ENCODE measurements at places on chromosomes 13 and 19.

DNA sequence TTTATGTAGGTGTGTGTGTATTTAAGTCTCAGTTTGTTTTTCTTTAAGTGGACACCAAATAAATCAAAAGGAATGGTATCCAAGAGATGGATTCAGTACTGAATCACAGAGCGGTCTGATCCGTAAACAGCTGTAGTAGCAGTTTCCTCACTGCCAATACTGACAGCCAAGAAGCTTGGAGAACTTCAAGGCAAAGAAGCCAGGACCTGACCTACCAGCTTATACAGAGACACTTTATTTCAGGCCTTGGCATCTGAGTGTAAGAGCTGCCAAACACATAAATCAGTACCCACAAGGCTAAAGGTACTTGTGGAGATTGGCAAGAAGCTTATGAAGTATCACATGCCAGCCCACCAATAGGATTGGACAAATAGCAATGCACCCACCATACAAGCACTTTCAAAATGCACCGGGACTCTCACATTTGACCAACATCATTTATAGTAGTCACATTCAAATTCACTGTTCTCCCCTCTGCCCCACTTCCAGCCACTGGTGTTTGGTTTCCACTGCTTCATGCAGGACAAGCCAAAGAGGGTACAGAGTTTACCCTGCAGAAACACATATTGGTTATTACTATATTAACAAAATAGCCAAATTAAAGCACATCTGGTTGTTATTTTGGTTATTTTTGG is 357.9 kb downstream of the KLF12 start:
- no peak for DNase-seq

DNA sequence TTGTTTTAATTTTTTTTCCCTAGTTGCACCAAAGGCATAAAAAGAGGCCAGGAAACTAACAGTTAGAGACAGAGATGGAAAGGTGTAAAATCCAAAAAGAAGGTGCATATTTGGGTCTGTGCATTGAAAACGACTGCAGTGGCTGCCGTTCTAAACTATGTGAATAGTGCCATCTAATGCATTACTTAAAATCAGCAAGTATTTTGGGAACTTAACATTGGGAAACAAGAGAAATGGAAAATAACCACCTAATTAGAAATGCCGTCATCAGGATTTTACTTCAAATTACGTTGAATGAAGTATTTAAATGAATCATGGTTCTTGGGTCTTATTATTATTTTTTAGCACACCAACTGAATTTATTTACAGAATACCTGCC is 189.5 kb upstream of the MIR17HG start:
- no peak for DNase-seq

DNA sequence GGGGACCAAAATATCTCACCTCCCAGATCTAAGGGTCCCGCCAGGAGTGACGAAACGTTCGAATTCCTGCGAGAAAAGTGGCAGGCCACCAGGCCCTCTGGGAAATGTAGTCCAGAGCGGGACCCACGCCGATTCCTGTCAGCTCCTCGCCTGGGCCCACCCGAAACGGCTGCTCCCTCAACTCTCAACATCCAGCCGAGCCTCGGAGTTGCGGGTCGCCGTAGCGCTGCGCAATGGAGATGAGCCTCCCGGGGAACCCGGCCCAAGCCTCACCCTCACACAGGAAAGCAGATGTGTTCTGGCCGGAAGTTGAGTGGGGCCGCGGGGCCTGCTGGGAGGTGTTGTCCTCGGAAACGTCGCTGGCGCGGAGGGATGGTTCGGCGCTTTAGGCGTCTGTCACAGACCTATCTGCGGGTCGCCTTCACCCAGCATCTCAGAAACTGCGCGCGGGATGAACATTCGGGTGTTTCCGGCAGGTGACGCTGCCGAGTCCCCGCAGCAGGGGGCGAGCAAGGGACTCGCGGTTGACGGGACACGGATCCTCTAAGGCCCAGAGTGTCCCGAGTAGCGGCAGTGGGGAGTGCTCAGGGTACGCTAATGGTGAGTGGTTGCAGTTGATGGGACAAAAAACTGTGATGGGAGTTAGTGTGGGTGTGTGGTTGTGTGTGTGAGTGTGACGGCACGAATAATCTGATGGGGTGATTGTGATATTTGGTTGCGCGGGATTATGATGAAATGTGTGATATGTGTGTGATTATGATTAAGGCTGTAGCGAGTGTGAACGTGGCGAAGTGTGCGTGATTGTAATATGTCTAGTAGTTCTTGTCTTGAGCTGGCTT is at the start of the genes ZNF568 and ZNF829:
Gene ZNF568, plus strand, starts transcription at position 341 of the 839 bp plus-strand sequence. CDS start 6,439 bp downstream, outside the sequence.
Gene ZNF829, minus strand, starts transcription at position 300 of the 839 bp plus-strand sequence. CDS start 1,124 bp downstream, outside the sequence.
- DNase-seq = peak; percentile 97

DNA sequence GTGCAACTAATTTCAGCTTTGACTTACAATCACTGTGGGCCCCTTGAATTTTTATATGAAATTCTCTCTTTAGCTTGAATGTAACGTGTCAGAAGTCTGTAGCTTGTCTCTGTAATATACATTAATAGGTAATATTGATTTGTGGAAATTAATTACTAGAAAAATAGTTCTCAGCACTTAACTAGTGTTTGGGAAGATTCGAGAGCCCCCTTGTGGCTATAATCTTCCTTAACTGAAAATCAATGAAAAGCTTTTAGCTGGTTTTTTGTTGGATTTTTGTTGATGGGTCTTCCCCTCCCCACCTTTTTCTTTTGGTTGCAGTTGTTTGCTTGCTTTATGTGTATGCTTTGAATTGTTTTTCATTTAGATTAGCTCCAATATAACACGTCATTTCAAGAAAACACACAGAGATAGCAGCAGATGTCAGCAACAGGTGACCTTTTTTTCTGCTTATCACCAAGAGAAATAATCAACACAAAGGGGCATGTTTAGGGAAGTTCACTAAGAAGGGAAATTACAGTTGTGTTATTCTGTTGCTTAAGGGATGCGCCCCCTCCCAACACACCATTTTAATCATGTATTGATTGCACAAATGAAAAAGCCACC is 176.8 kb downstream of the OXGR1 start:
- no peak for DNase-seq

GRCh38 chr13:98691360-98691759 is 61.1 kb downstream of the SLC15A1 start:
- DNase-seq = no peak

DNA sequence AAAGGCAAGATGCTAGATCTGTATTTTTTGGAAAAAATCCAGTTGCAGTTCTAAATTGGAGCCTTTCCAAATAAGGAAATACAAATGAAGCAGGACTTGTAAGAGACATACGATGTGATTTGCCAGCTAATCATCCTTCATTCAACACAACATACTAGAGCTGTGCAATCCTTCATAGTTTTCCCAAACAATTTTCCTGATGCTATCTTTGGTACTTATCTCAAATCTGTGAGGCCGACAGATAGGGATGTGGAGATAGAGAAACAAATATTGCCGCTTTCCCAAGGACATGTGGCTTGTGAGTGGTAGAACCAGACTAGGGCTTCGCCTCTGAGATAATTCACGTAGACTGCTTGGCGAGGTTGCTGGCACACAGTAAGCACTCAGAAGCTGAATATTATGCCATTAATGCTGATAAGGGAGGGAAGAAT is 176.6 kb downstream of the LMO7 start:
- DNase-seq = no peak

DNA sequence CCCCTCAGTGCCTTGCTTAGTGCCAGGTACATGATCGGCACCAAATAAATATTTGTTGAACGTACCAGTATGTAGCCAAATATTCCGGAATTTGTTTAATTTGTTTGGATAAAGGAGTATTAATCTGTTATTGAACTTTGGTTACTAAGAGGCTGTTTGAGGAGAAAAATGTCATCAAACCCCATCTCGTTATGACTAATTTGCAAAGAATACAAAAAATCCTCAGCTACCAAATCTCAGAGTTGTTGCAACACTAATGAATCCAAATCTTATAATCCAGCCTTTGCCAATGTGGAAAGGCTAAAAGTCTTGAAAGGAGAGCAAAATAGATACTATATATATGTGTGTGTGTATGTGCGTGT is 79.5 kb downstream of the KLF5 start:
- DNase-seq = no peak

- DNase-seq = no peak
These were observed 241.3 kb upstream of the IRS2 start for GRCh38 chr13:110027470-110028240.

DNA sequence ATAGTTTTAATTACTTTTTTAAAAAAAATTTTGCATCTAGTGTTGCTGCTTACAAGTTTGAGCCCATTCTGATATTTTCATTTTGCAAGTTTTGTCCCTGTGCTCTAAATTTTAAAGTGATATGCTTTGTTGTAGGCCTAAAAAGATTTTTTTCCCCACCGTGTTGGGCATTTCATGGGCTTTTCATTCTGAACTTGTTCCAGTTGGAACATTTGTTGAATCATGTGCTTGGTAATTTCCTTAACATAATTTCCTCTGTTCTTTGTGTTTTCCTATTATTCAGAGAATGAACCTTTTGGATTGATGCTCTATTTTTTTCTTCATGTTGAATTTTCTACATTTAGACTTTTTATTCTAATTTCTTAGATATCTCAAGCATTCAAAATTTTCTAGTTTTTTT is 206.4 kb upstream of the SPRY2 start:
- DNase-seq = no peak

DNA sequence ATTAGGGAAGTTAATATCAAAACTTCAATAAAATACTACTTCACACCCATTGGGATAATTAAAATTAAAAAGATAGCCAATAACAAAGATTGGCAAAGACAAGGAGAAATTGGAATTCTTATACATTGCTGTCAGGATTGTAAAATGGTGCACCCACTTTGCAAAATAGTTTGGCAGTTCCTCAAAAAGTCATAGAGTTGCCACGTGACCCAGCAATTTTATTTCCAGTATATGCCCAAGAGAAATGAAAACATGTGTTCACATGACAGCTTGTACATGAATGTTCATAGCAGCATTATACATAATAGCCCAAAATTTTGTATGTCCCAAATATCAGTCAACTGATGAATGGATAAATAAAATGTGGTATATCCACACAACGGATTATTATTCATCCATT is 3.3 kb downstream of the MBD3L1 start:
- no peak for DNase-seq

DNA sequence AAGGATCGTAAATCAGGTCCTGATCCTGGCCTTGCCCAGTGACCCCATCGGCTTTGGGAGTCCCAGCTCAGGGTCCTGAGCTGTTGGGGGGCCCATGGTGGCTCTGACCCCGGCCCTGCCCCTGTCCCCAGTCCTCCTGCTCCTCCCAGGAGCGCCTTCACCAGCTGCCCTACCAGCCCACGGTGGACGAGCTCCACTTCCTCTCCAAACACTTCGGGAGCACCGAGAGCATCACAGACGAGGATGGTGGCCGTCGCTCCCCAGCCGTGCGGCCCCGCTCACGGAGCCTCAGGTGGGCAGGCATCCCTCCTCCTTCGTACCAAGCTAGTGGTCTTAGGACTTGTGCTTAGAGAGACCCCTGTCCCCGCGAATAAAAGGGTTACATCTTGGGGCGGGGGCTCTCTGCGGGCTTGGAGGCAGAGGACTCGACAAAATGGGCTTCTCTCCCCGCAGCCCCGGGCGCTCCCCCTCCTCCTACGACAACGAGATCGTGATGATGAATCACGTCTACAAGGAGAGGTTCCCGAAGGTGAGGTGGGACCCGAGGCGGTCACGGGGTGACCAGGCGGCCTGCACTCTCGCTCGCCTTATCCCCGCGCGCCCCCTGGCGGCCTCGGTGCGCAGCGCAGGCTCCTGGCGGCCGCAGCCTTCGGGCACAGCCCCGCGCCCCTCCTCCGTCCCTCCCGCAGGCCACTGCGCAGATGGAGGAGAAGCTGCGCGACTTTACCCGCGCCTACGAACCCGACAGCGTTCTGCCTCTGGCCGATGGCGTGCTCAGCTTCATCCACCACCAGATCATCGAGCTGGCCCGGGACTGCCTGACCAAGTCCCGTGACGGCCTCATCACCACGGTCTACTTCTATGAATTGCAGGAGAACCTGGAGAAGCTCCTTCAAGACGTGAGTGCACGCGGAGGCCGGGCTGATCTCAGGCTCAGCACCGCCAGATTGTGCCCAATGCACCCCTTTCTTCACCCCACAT is 9.1 kb downstream of the MAST1 start:
- DNase-seq = peak; percentile 91

DNA sequence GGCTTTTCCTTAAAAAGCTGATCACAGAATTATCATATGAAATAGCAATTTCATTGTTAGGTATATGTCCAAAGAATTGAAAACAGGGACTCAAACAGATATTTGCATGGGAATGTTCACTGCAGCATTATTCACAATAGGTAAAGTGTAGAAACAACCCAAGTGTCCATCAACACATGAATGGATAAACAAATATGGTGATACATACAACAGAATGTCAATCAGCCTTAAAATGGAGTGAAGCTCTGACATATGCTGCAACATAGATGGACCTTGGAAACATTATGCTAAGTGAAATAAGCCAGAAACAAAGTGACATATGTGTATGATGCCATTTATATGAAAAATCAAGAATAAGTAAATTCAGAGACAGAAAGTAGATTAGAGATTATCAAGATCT is 6.1 kb upstream of the CEACAM1 start:
- no peak for DNase-seq

DNA sequence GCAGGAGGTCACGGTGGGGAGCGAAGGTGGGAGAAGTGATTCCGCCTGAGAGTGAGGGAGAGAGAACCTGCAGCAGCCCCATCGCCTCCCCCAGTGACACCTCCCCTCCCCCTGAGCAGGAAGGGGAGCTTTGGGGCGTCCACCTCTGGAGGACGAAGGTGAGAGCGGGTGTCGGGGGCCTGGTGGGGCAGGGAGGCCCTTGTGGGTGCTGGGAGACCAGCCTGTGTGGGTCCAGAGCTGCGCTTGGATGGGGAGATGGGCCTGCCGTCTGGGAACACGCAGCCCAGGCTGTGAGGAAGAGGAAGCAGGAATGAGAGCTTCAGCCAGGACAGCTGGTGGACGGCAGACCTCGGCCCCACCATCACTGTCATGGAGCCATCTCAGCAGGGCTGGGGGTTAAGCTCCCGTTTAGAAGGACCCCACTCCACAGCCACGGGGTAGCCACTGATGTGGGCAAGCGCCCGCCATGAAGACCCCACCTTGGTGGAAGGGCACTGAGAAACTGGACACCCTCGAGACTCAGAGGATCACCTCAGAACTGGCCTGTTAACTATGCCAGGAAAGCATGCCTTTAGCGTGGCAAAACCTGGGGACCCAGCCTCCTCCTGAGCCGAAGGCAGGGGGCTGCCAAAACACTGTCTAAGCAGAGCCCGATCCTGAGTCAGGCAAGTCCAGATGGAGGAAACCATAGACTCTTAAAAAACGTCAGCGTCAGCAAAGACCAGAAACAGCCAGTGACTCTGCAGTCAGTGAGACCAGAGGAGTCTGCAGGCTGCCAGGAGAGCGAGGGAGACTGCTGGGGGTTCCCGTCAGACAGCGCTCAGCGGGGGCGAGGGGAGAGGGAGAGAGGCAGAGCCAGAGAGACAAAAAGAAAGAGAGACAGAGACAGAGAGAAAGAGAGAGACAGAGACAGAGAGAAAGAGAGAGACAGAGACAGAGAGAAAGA is 6.4 kb upstream of the PROZ start:
- peak; percentile 49 for DNase-seq
